ENCODE measurements at places on chromosomes 5 and 9.

GRCh38 chr5:15008476-15008875 lies 136.9 kb upstream of the ANKH start:
- DNase-seq, result peak; percentile 99

- no peak for DNase-seq
These were observed 1.5 kb upstream of the IL17B start for GRCh38 chr5:149380466-149381121.

GRCh38 chr5:134426361-134426760 lies 14.7 kb upstream of the CDKN2AIPNL start:
- DNase-seq, result no peak

GRCh38 chr5:56908942-56909293 lies 478 bp upstream of the SETD9 start:
- DNase-seq, result no peak

GRCh38 chr5:1414311-1415058 lies 30.8 kb downstream of the SLC6A3 start:
- DNase-seq, result no peak

GRCh38 chr5:102796009-102796408 lies 40.9 kb downstream of the PAM start:
- no peak for DNase-seq

DNA sequence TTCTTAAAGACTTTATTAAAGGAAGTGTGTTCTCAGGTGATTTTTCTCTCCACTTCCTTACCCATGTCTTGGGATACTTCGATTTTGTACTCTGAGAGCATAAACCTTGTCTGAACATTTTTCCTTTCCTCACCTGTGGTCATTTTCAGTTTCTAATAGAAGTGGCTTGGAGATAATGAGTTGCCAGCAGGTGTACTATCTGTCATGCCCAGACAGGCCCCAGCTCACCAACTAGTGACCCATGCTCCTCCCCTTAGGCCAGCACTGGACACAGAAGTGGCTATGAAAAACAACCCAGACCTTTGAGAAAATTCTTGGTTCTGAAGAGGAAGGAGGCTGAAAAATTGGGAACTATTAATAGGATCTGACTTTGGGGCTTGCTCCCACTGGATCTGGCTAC lies 49.2 kb upstream of the SMIM32 start:
- DNase-seq, result no peak

- peak; percentile 30 for DNase-seq
These were observed 34.7 kb downstream of the LHX3 start for GRCh38 chr9:136170006-136170901.

DNA sequence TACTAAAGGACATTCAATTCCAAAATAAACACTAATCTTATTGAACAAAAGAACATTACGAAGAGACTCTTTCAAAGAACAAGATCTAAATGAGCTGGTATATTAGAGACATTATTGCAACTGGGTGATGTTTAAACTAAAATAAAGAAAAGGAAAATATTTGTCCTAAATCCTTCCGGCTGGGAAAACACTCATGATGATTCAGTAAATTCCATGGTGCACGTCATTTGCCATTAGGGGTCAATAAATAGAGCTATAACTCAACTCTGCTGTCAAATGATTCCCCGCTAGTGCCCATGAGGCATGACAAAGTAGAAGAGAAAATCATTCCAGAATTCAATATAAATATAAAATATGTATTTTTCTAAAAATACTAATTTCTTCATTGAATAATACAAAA lies 565.5 kb upstream of the TUSC1 start:
- DNase-seq, result no peak

DNA sequence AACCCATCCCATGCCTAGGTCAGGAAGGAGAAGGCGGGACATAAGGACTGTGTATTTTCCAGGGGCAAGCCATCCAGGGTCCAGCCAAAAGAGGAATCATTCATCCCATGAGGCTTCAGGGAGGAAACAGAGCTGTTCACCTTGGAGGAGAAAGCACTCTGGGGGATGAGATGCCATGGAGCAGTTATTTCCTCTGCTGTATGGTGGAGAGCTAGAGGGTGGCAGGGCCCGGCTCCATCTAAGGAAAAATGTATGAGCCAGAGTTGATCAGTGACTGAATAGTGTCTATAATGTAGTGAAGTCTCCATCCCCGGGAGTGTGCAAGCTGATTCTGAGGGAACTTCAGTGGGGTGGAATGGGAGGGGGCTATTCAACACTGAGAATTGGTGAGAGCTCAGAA lies 8.0 kb downstream of the ENHO start:
- DNase-seq, result no peak

DNA sequence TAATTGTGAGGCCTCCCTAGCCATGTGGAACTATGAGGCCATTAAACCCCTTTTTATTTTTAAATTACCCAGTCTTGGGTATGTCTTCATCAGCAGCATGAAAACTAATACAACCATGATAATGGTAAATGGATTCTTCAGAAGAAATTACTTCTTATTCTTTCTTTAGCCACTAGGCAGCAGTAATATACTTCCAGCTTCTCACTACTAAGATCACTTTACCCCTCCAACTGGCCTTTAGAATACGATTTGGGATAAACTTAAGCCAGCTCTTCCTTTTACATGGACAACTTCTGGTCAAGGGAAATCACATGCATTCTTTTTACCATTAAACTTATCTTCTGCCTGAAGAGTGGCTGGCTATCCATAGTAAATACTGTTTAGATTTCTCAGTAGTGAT lies 355.4 kb downstream of the MAN2A1 start:
- DNase-seq, result peak; percentile 26

- no peak for DNase-seq
These were observed 33.4 kb downstream of the CEMIP2 start for GRCh38 chr9:71734950-71735349.

DNA sequence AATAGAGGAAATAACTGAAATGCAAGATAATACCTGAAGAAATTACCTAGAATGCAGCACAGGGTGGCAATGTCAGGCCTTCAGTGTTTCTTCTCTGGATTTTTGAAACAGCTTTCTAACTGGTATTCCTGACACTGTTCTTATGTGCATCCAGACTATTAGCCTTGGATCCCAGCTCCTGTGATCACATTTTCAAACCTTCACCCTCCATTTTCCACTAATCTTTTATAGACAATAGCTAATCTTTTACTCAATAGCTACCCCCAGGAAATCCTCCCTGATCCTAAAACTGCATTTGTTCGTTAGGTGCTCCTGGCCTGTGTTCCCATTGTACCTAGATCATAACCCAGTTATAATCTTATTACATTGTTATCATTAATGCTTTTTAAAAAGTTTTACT lies 101.5 kb upstream of the DHFR start:
- DNase-seq, result no peak

DNA sequence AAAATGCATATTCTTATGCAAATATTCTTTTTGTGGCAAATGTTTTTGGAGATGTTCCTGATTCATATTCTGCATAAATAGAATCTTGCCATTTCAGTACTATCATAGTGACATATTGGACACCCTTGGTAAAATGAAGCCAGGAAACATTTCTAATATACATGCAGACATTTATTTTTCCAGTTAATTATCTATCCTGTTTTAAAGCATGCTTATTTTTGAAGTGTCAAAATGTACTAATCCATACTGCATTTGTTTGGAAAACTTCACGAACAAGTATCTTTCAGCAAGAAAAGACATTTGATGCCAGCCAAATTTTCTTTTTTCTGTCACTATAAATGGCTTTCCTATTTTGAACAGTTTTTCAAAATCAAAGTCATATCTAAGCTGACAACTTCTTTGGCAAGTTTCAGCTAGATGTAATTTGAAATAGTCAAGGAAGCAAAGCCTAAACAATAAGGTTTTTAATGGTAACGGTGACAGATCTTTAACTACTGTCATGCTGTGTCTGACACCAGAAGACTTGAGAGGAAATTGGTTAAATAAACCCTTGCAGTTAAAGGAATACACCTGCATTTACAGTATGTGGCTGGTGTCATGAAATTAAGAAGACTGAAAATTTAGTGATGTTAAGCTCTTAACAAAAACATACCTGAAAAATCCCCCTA lies 284.3 kb downstream of the TLE1 start:
- DNase-seq, result no peak

DNA sequence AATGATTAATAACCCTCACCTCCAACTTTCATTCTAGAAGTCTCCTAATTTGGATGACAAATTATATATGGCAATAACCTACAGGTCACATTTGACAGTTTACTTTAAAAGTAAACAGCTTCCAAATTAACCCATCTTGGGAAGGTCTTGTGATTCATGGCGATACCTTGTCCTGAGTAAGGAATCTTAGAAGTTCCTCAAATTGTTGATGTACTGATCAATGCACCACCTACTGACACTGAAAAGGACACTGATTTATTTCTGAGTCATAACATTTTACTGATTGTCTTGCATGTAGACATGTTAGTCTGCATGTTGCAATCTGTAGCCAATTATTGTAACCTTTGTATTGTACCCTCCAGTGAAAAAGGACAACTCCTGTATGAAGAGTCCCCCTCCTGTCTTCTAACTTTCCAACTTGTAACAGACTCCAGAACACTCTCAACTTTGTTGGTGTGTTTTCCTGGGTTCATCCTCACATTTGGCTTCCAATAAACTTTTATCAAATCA lies 16.0 kb upstream of the SLC22A5 start:
- no peak for DNase-seq

DNA sequence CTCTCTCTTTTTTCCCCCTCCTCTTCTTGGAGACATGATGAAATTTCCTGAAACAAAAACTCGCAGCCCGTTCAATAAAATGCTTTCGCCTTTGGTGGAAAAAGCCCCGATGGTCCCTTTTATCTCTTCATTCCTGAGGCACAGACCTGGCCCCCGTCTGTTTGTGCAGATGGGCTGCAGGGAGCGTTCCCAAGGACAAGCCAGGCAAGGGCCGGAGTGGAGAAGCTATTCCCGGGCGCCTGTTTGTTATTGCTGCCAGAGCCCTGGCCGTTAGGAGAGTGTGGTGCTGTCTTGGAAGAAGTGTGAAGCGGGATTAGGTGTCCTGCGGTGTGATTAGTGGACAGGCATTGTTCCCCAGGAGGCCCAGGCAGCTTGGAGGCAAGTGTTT lies 71.9 kb downstream of the SMIM23 start:
- no peak for DNase-seq

DNA sequence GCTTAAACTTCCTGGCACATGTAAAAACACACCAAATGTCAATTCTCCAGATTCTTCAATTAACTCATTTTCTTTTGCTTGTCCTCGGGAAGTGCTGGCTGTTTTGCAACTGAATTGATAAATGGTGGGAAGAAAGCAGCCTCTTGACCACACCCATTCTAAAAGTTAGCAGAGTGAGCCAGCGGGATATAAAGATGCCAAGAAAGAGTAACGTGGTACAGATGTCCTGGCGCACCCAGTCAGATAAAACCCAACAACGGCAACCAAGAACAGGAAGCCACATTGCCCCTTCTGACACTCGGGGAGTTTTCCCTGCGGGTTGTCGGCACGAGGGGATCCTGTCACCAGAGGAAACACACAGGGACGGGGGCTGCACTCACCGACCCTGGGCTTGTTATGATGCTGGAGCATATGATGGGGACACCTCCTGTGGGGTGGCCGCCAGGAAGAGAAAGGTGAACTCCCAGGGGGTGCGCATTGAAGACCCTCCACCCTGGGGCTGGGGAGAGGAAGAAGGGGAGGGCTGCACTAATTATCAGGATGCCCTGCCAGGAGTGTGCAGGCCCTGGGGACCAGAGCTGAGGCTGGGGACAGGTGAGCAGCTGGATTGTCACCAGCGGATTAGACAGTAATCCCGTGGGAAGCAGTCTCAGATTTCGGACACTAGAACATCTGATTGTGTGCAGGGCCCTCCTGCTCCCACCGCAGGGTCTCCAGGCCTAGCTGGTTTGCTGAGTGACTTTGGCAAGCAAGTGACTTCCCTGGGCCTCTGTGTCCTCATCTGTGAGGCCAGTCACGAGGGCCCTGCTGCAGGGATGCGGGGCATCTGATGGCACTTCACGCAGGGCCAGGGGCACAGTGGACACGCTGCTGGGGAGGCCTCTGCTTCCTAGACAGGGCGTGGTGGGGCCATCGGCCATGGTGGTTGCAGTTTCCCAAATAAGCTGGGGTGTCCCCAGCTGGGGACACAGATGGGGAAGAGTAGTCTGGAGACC lies 59.2 kb downstream of the CRB2 start:
- DNase-seq, result no peak

DNA sequence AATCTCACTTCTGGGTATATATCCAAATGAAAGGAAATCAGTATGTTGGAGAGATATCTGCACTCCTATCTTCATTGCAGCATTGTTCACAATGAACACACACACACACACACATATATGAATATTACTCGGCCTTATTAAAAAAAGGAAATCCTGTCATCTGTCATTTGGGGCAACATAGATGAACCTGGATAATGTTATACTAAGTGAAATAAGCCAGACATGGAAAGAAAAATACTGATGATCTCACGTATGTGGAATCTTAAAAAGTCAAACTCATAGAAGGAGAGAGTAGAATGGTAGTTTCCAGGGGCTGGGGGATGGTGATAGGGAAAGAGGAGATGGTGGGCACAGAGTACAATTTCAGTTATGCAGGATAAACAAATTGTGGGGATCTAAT lies 100.3 kb downstream of the EMB start:
- DNase-seq, result no peak

DNA sequence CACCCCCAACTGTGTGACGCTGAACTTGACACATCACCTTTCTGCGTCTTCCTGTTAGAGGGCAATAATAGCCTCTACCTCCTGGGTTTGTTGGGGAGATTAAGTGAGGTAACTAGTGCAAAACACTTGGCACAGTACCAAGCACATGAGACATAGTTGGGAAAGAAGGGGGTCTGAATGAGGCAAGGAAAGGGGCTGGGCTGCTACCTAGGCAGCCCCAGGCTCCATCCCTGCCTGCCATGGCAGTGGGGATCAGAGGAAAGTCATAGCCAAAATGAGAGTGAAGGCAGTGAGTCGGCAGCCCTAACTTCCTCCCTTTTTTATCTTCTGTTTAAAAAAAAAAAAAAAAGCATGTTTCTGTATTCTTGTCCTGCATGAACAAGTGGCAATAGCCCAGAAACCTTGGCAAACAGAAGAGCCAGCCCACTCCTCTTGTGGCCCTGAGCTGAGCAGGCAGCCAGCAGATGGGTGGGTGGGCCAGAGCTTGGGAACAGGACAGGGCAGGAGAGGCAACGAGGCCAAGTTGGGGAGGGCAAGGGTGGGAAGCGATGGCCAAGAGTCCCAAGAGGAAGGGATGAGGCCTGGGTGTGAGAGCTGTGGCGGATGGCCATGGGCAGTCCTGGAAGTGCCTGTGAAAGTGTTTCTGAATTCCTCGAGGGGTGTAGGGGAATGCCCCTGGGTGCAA lies 11.4 kb downstream of the CAMK2A start:
- peak; percentile 53 for DNase-seq

DNA sequence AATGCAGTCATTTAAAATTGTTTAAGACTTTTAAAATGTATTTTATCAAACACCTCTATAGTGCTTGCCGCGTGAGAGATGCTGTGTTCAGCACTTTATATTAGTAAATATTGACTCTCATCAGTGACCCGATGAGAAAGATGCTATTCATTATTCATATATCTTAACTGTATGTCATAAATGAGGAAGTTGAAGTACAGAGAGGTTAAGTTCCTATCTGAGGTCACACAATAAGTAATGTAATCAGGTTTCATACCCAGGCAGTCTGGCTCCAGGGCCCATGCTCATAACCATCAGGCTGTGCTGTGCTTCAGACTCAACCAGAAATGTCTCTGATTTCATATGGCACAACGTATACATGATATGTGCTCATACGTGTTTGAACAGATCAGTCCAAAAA lies 119.0 kb downstream of the SV2C start:
- no peak for DNase-seq
